ENCODE measurements at places on chromosomes 4 and X.

GRCh38 chr4:7309181-7309580 is 116.8 kb downstream of the SORCS2 start:
- no peaks in the 10 kb centered on the region for H3K4me1 ChIP-seq
- H3K36me3 ChIP-seq, result no peaks in the 10 kb centered on the region
- H3K27me3 ChIP-seq, result peaks cover 3% of the 10 kb centered on the region
- no peak for DNase-seq

GRCh38 chr4:24477919-24478318 is 106.4 kb downstream of the DHX15 start:
- no peak overlapping the region for H3K27ac ChIP-seq
- H3K4me1 ChIP-seq, result no peaks in the 10 kb centered on the region
- no peak for DNase-seq
- H3K27me3 ChIP-seq, result no peaks in the 10 kb centered on the region

GRCh38 chrX:154358829-154359228 is 15.6 kb downstream of the FLNA start:
- H3K4me3 ChIP-seq, result no peak overlapping the region
- H3K27me3 ChIP-seq, result no peaks in the 10 kb centered on the region
- H3K36me3 ChIP-seq, result peaks cover 97% of the 10 kb centered on the region
- no peak overlapping the region for H3K27ac ChIP-seq
- no peaks in the 10 kb centered on the region for H3K4me1 ChIP-seq
- no peak for DNase-seq

DNA sequence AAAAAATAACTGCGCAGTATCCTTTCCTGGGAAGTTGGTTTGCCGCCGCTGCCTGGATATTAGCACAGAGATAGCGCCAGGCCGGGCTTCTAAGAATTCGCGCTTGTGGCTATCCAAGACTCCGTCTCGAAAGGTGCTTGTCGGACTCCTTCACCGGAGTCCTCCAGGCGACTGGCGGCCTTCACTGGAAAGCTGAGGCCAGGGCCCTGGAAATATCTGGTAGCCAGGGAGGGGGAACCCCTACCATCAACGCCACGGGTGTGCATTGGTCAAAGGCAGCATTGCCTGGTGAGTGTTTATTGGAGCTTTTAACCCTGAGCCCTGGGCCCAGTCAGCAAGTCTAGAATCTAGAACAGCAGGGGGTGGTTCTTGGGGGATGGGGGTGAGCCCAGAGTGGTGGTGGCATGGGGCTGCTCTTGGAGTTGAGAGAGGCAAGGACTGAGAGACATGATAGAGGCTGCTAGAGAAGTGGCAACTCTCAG is 577 bp upstream of the PIM2 start:
- no peaks in the 10 kb centered on the region for H3K27me3 ChIP-seq
- peak overlapping the region; percentile 53 for H3K27ac ChIP-seq
- H3K36me3 ChIP-seq, result peaks cover 21% of the 10 kb centered on the region

GRCh38 chrX:120759685-120760084 is 116.0 kb downstream of the CT47B1 start:
- H3K27ac ChIP-seq, result no peak overlapping the region
- H3K4me3 ChIP-seq, result no peak overlapping the region
- H3K36me3 ChIP-seq, result no peaks in the 10 kb centered on the region
- no peak for DNase-seq
- H3K4me1 ChIP-seq, result no peaks in the 10 kb centered on the region

GRCh38 chr4:6595897-6596537 is 21.0 kb downstream of the MAN2B2 start:
- DNase-seq, result no peak
- H3K27ac ChIP-seq, result no peak overlapping the region
- H3K27me3 ChIP-seq, result no peaks in the 10 kb centered on the region
- H3K4me1 ChIP-seq, result no peaks in the 10 kb centered on the region
- H3K36me3 ChIP-seq, result no peaks in the 10 kb centered on the region

- no peaks in the 10 kb centered on the region for H3K4me1 ChIP-seq
- H3K27me3 ChIP-seq, result no peaks in the 10 kb centered on the region
- H3K27ac ChIP-seq, result no peak overlapping the region
- no peak for DNase-seq
Observed at GRCh38 chr4:106979476-106979875, 56.6 kb downstream of the DKK2 start.

DNA sequence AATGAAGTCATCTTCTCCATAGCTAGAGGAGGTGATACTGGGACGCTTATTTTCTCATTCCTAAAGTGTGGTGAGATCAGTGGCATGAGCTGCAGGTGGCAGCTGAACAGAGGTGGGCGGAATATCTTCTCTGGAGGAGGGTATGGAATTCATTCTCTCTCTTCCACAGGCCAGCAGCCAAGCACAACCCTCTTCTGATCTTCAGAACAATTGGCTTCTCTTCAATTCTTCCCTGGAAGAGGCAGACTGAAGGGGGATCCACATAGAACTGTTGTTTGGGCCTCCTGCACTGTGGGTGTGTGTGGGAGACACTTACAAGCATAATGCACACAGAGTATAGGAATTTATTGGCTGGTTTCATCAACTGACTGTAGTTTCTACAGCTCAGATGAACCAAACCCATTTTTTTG is 180.4 kb upstream of the RASGEF1B start:
- no peaks in the 10 kb centered on the region for H3K4me1 ChIP-seq
- DNase-seq, result no peak
- no peaks in the 10 kb centered on the region for H3K36me3 ChIP-seq
- peaks cover 4% of the 10 kb centered on the region for H3K27me3 ChIP-seq

DNA sequence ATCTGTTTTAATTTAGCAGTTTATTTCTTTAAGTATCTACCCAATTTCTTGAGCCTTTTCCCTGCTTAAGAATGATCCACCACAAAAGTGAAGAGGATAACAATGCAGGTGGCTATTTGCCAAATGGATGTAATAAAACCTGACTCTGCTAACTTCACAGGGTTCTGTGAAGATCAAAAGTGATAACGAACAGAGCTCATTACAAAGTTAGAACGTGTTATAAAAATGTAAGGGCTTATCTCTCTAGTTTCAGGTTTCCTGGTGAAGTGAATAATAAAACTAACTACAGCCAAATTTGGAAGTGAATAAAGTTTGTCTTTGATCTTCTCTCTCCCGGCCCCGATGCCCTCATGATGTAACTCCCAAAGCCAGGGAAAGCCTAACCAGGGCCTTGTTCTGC is 497.9 kb downstream of the SMARCA1 start:
- H3K36me3 ChIP-seq, result no peaks in the 10 kb centered on the region
- no peaks in the 10 kb centered on the region for H3K4me1 ChIP-seq
- H3K27ac ChIP-seq, result no peak overlapping the region
- no peaks in the 10 kb centered on the region for H3K27me3 ChIP-seq
- no peak overlapping the region for H3K4me3 ChIP-seq

Data from RWPE2 (cell line).